ENCODE measurements at places on chromosomes 4 and X. TPM values are rescaled to one million over a fixed set of nuclear protein-coding genes. Genes with fewer than 3 reads are reported as not detected.

LUZP4 gene
- total RNA-seq, result not detected

MAGEA3 gene
- total RNA-seq, result not detected

CYBB gene
- 0.08 TPM for total RNA-seq

ARR3 gene
- not detected for total RNA-seq

CENPVL1 gene
- not detected for total RNA-seq

PNPLA4 gene
- total RNA-seq, result 6.8 TPM

TCP11X1 gene
- total RNA-seq, result not detected

TAF1 gene
- 43.6 TPM for total RNA-seq

CSAG2 gene
- total RNA-seq, result not detected

RHOXF1 gene
- 0.55 TPM for total RNA-seq

SMIM43 gene
- total RNA-seq, result not detected

PARM1 gene
- 0.08 TPM for total RNA-seq

ITIH6 gene
- total RNA-seq, result not detected

USP51 gene
- total RNA-seq, result 1.5 TPM

BEX2 gene
- total RNA-seq, result 19.6 TPM

ADAD1 gene
- not detected for total RNA-seq

CT55 gene
- not detected for total RNA-seq

EIF2S3 gene
- 230 TPM for total RNA-seq

PAGE4 gene
- total RNA-seq, result not detected

CFP gene
- 47.5 TPM for total RNA-seq

SOD3 gene
- not detected for total RNA-seq

DIPK2B gene
- not detected for total RNA-seq

SPANXA1 gene
- total RNA-seq, result not detected

RHOXF2 gene
- total RNA-seq, result not detected

CLTRN gene
- 0.34 TPM for total RNA-seq

MCF2 gene
- 0.12 TPM for total RNA-seq

AKAP14 gene
- not detected for total RNA-seq

All from activated naive CD4-positive, alpha-beta T cell treated with anti-CD3 and anti-CD28 coated beads, Interleukin-2, amount 10 ng/mL, durations not matched to agents 5 hours and 36 hours (primary cell).